ENCODE measurements at places on chromosomes 3 and 15.

GRCh38 chr3:52245322-52246263 is at the start of gene PPM1M:
Gene PPM1M (plus strand): TSS chr3:52245759. CDS start chr3:52245825, 66 bp downstream.
- DNase-seq: no peak

DNA sequence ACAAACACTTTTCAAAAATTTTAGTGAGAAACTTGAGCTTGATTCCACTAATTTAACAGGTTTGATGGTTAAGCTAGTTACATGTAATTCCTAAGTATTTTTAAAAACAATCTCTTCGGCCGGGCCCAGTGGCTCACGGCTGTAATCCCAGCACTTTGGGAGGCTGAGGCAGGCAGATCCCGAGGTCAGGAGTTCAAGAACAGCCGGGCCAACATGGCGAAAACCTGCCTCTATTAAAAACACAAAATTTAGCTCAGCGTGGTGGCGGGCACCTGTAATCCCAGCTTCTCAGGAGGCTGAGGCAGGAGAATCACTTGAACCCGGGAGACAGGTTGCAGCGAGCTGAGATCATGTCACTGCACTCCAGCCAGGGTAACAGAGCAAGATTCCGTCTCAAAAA is 25.3 kb downstream of the TRA2B start:
- no peak for DNase-seq

- DNase-seq: no peak
Measured at GRCh38 chr3:60289341-60290121, 961.7 kb downstream of the FHIT start.

- no peak for DNase-seq
Measured at GRCh38 chr3:159898147-159898546, 90.5 kb upstream of the IL12A start.

GRCh38 chr3:513301-513700 is 316.7 kb downstream of the CHL1 start:
- no peak for DNase-seq

DNA sequence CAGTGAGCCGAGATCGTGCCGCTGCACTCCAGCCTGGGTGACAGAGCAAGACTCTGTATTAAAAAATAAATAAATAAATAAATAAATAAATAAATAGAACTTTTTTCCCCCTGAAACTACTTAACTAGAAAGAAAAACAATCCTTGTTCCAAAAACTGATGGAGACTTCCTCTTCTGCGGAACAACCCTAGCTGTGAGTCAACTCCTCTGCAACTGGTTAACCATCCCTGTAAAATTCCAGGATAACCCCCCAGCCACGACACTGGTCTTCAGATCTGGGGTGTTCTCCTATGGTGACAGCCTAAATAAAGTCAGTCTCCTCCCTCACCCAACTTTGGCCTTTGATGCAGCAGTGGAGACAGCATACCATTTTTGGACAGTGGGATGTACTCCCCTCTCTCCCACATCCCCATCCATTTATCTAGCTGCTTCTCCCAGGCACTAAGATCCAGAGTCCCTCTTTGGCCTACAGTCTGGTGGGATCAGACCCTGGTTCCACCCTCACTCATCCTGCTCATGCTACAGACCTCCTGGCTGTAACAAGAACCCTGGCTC is 352.6 kb downstream of the OCA2 start:
- DNase-seq: peak; percentile 10

DNA sequence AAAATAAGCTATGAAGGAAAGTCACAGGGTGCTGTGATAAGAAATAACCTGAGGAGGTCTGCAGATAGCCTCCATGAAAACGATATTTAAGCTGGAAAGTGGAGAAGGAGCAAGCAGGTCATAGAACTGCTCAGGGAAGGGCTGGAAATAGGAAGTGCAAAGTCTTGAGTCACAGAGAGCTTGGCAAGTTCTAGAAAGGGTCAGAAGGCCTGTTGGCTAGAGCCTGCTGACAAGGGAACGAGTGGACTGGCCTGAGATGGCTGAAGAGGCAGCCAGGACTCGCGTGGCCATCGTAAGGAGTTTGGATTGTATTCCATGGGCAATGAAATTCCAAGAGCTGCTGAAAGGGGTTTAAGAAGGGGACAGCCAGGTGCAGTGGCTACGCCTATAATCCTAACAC is 64.7 kb upstream of the IL12A start:
- DNase-seq: no peak

- peak; percentile 89 for DNase-seq
Measured at GRCh38 chr3:138068579-138069174, 46.7 kb downstream of the DZIP1L start.

DNA sequence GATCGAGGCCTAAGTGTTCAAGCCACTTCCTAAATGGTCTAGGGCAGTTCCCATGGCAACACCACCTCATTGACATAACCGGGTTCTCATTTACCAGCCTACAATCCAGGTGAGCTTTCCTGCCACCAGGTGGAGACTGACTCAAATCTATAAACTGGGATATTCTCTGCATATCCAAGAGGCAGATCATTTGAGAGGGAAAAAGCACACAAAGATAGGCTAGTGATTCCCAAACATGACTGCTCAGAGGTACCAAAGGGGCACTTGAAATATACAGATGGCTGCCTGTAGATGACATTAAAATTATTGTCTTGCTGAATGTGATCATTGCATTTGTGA is 141.3 kb upstream of the PROK2 start:
- peak; percentile 43 for DNase-seq

- no peak for DNase-seq
Measured at GRCh38 chr3:188914552-188914951, 257.2 kb upstream of the TPRG1 start.

DNA sequence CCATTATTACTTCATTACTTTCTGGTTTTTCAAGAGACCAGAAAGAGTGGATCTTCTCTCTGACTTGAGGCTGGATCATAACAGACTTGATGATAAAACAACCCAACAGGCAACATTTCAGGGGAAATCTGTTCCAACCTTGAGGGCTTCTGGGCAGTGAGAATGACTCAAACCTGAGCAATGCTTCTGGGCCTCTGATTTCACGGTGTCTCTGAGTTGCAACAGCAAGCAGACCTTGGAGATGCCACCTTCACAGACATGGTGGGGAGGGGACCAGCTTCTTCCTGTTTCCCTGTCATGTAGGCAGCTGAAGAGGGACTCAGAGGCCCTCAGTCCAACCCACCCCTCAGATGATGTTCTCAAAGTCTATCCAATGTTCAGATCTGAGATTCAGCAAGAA is 104.0 kb downstream of the ABHD5 start:
- DNase-seq: no peak

DNA sequence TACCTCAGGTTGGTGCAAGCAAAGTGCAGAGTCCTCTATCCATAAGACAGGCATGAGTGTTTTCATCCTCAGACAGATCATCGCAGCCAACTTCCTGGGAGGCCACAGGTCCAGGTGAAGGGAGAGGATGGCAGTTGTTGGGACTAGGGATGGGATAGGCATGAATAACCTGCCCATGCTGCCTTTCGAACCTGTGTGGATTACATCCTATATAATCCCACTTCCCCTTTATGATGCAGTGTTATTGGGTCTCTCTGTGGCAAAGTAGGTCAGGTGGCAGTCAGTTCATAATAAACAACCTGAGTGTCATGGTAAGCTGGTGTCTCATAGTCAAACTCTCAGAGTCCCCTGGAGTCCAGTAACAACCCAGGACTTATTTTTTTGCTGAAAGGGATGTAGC is 40.4 kb downstream of the CCR3 start:
- no peak for DNase-seq

GRCh38 chr15:73737535-73737934 is 15.6 kb downstream of the INSYN1 start:
- DNase-seq: no peak

DNA sequence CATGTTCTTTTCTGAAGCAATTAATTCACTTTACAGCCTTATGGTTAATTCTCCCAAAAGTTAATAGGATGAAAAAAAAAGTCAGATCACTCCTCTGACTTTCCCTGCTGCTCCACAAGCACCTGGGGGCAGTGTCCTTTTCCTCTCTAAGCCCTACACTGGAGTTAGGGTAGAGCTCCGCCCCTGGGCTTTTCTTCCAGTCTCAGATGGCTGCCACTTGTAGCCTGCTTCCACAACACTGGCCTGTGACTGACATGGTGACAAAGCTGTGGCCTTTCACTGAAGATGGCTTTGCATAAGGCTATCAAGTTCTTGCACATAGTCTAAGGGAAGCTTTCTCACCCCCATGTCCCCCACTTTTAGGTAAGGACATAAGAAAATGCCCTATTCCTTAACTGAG is 1.3 kb upstream of the MON1A start:
- DNase-seq: peak; percentile 71

- DNase-seq: no peak
Measured at GRCh38 chr3:71536376-71536965, 47.1 kb downstream of the FOXP1 start.

GRCh38 chr3:157441102-157441624 is 4.5 kb downstream of the PTX3 start:
- no peak for DNase-seq

DNA sequence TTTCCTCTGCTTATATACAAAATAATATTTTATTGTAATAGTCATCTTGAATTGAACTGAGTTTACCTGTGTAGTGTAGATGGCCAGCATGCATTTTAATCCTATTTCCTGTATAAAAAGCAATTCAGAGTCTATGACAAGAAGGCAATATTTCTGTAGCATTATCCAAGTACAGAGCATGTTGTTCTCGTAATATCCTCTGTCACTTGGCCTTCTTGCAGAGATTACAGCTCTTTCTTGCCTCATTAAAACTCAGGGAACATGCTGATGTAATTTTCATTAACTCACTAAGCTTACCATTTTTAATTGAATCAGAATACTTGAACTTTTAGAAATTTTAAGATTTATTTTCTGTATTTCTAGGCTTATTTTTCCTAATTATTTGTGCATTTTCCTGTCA is 203.3 kb upstream of the AGTR1 start:
- no peak for DNase-seq

DNA sequence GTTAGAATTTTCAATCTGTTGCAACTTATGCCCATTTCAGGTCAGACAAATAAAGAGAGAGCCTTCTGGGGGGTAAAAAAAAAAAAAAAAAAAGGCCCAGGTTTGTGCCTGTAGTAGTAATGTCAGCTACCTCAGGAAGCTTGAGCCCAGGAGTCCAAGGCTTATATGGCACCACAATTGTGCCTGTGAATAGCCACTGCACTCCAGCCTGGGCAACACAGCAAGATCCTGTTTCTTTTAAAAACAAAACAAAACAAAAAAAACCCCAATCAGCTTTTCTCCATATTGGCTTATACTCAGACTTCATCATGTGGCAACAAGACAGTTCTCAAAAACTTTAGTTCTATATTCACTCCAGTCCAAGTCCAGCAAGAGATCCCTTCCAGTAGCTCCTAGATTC is 8.4 kb upstream of the LRRFIP2 start:
- DNase-seq: no peak

GRCh38 chr3:16801698-16802097 is 83.1 kb upstream of the PLCL2 start:
- no peak for DNase-seq

DNA sequence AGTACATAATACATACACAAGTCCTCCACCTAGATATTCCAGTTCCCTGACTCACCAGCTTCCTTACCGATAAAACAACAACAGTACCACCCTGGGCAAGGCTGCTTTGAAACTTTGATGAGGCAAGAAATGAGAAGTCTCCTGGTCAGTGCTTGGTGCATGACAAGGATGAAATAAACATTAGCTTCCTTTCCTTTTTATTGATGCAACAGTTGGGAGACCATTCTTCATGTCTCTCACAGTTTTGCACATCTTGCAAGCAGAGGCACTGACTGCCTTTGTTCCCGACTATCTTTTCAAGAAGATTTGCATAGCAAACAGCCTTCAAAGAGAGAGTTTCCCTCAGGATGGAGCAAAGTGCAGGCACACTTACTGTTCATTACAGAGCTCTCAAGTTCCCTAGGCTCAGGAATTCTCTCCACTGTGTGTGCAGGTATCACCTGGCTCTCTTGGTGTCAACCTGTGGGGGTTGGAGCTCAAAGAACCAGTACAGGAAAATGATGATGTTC is 65.2 kb downstream of the MYLK start:
- DNase-seq: no peak

GRCh38 chr3:46096336-46096735 is 69.1 kb upstream of the XCR1 start:
- no peak for DNase-seq

DNA sequence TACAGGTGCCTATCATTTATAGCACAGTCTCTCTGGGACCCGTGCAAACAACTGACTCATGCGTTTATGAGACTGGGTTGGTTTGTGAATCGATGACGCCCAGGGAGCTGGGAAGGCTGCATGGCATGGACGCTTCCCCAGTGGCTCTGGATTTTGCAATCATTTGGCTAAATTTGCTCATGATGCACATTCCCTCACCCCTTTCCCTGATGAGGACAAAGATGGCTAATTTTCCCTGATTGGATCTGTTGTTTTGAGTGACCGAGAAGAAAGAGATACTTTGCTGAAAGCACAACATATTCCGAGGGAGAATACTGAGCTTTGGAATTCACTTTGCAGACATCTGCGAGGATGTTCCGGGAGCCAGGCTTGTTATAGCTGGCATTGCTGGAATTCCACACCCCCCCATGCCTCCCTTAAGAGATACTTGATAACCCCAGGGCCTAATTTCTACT is 51.1 kb downstream of the CGNL1 start:
- DNase-seq: peak; percentile 23

GRCh38 chr3:190424478-190425439 is 24.9 kb downstream of the TMEM207 start:
- peak; percentile 43 for DNase-seq

DNA sequence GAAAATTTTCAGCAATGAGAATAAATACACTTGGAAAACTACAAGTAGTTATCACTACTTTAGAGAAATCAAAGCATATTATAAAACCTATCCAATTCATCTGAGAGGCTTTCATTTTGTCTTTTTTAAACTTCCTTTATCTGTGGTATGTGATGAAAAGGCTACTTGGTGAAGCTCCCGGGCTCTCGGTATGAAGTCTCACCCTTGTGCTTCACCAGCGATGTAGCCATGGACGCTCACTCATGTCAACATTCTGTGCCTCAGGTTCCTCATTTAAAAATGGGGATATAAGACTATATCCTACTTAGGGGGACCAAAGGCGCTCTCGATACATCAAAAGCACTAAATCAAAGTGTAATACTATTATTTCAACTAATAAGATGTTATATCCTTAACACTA is 14.9 kb downstream of the SATB1 start:
- DNase-seq: no peak

DNA sequence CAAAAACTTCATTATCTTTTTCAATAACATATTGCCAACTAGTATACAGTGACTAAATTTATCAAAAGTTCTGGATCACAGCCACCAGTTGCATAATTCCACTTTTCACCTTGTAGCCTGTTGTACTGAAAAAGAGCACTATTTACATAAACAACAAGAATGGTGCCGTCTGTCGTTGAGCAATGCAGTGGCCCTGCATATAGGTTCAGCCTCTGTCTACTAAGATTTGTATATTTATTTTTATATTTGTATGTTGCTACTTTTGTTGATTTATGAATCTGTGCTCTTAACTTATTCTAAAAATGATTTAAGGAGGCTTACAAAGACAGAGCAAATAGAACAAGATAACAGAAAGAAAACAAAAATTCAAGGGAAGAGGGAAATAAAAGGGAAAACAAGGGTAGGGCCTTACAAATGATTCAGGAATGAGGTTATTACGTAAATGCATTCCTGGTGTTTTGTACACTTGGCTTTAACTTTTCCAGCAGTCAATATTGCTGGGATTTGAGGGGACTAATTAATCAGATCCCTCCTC is 257.6 kb upstream of the STT3B start:
- DNase-seq: no peak

GRCh38 chr15:59371458-59372351 is 966 bp downstream of the MYO1E start:
- DNase-seq: peak; percentile 56
